Panc1 (cell line): ENCODE measurements at places on chromosomes 12 and 14. TPM values are rescaled to one million over a fixed set of nuclear protein-coding genes. Genes with fewer than 3 reads are reported as not detected.

DNA sequence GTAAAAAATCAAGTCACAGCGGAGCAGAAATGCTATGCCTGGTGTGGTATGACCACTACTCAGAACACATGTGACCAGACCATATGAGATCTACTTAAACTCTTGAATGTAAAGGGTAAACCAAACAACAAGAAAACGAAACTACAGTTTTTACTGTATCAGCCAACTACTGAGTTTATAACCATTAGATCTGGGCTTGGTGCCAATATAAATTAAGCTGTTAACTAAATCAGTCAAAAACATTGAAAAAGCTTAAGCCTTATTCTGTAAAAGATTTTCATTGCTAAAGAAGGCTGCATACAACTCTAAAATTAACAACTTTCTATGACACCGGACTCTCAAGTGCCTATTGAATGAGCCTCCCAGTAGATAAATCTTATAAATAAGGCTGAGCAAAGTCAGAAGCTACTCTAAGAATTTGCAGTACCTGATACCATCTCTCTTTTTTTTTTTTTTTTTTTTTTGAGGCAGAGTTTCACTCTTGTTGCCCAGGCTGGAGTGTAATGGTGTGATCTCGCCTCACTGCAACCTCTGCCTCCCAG, 35.4 kb downstream of the SPTLC2 start:
- no peak for DNase-seq

- DNase-seq = no peak
These were observed 182.9 kb upstream of the SLC38A2 start for GRCh38 chr12:46555406-46555852.

GRCh38 chr12:117564881-117565280, 203.5 kb upstream of the NOS1 start:
- no peak for DNase-seq

- DNase-seq = no peak
These were observed 476.8 kb downstream of the TRHDE start for GRCh38 chr12:72748971-72749370.

GRCh38 chr14:36035675-36036074, 140.8 kb downstream of the PTCSC3 start:
- no peak for DNase-seq

DNA sequence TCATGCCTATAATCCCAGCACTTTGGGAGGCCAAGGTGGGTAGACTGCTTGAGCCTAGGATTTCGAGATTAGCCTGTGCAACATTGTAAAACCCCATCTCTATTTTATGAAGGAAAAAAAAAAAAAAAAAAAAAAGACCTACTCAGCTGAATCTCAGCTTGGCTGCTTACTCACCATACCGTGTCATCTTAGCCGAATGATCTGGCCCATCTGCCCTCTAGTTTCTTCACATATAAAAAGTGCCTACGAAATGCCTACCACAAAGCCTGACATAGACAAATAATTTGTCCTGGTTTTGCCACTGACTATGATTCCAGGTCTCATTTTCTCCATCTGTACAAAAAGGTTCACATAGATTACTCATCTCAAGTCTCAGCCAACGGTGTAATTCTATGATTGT, 10.1 kb downstream of the DIABLO start:
- DNase-seq = no peak

The TAS2R19 gene
- total RNA-seq = 1.1 TPM

The KLRB1 gene
- not detected for total RNA-seq
